ENCODE measurements at places on chromosomes 1 and 21. TPM values are rescaled to one million over a fixed set of nuclear protein-coding genes. Genes with fewer than 3 reads are reported as not detected.

- H3K36me3 ChIP-seq: no peaks in the 10 kb centered on the region
- H3K27me3 ChIP-seq: no peaks in the 10 kb centered on the region
- no peak overlapping the region for H3K4me3 ChIP-seq
- DNase-seq: no peak
These were observed 140.2 kb upstream of the TIAM1 start for GRCh38 chr21:31484219-31484618.

DNA sequence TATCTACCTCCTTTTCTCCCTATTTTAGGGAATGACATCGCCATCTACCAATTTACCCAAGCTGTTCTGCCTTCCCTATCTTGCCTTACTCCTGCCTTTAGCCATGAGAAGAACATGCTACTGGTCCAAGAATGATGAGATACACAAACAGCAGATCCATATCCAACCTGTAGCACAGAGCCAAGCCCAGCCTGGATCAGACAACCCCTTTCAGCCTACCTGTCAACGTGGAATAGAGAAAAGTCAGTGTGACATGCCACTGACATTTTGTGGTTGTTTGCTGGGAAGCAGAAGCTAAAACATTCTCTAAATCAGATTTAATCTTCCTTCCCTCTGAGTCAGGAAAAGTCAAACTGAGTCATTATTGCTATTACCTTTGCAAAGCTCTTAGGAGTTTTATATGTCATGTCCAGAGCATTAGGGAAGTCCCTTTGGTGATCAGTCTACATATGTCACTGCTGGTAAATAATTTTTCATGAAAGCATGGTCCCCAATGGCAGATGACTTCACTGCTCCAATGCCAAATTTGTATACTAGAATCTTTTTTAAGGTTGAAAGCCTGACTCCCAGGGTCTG, 143.1 kb downstream of the TPR start:
- H3K27me3 ChIP-seq: no peaks in the 10 kb centered on the region
- no peak overlapping the region for H3K27ac ChIP-seq
- H3K4me1 ChIP-seq: no peaks in the 10 kb centered on the region
- H3K4me3 ChIP-seq: no peak overlapping the region

Gene MSH4
- 0.68 TPM for total RNA-seq

Gene CDA
- 9.0 TPM for total RNA-seq

Gene CENPL
- 4.8 TPM for total RNA-seq

Measured in aorta (tissue), 5 donors.